ENCODE measurements at places on chromosomes 2 and 18.

DNA sequence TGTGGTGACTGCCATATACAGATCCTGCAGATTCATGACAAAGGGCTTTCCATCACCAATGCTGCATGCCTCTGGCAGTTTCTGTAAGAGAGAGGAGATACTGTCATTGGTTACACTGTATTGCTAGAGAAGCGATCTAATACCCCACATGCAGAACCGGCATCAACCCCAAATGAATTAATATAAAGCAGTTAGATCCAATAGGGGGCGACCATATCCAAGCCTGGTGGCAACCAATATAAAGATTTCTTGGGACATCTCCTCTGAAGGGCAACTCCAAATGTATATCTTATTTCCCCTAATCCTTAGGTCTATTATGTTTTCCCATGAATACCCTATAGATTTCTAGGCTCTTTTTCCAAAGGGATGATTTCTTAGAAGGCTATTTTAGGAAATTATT, 17.4 kb upstream of the IHH start:
- no peak for DNase-seq

GRCh38 chr2:36717603-36718266, 21.2 kb downstream of the VIT start:
- DNase-seq, result no peak

- DNase-seq, result no peak
Observed at GRCh38 chr2:157786663-157787363, 89.3 kb downstream of the ACVR1 start.

- no peak for DNase-seq
Observed at GRCh38 chr2:190036071-190036470, 26.5 kb downstream of the MSTN start.

DNA sequence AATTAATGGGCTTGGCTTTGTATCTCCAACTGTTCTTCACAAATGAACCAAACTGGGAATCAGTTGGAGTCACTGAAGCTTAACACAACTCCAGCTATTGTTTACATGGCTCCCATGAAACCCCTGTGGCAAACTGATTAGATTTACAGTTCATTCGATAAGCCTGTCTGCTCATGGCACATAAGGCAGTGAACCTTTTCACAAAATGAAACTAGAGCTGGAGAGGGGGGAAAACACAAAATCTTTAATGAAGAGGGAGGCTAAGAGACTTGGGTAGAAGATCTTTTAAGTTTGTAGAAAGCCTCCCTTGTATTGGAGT, 11.6 kb upstream of the ITGA6 start:
- DNase-seq, result no peak

DNA sequence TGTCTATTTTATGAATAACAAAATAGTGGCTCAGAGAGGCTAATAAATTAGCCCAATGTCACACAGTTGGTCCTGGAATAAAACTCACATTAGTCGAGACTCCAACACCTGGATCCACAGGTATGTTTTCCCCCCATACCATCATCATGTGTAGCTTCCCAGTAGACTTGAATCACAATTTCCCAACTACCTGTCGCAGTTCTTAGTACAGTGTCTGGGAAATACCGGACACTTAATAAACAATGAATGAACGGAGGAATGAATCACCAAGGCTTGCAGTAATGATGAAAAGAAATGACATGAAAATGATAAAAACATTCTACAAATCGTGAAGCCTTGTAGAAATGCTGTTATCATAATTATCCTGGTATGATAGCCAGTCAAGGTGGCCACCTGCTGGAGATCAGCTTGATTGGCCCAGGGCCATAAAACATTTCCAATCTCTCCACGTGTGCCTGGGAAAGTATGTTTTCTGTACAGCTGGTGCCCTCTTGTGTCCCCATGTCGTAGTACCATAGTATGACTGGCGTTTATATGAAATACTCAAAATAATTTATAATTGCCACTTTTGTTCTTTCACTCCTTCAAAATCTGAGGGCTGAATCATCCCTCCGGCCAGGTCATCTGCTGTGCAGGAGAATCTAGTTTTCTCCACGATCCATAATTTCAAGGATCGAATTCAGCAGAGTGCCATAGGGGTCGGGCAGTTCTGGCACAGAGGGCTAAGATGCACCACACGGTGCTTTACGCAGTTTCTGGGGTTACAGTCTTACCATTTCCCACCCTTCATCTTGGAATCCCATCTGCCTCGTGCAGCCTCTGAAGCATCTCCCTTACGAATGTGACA, 95.4 kb downstream of the LAMA1 start:
- peak; percentile 93 for DNase-seq

DNA sequence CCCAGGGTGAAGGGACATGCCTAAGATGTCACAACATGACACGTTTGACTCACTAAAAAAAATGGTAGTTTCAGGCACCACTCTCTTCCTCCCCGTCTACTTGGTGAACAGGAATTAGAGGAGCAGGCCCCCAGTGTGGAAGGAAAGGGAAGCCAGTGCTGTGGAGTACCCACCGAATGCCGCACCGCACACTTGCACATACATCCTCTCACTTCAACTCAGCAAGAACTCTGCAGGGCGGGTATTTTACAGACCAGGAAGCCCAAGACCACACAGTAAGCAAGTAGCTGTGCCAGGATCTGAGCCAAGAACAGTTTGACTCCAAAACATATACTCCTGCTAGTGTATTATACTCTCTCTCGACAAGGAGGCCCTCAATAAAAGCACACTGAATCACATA, 69.8 kb downstream of the BCL2 start:
- no peak for DNase-seq

- DNase-seq, result no peak
Observed at GRCh38 chr2:225742487-225742886, 343.0 kb downstream of the NYAP2 start.

All from urothelium cell line (cell line).